ENCODE measurements at places on chromosomes 6 and 20.

- DNase-seq: no peak
These were observed 26.5 kb downstream of the GTF2H5 start for GRCh38 chr6:158194487-158195280.

DNA sequence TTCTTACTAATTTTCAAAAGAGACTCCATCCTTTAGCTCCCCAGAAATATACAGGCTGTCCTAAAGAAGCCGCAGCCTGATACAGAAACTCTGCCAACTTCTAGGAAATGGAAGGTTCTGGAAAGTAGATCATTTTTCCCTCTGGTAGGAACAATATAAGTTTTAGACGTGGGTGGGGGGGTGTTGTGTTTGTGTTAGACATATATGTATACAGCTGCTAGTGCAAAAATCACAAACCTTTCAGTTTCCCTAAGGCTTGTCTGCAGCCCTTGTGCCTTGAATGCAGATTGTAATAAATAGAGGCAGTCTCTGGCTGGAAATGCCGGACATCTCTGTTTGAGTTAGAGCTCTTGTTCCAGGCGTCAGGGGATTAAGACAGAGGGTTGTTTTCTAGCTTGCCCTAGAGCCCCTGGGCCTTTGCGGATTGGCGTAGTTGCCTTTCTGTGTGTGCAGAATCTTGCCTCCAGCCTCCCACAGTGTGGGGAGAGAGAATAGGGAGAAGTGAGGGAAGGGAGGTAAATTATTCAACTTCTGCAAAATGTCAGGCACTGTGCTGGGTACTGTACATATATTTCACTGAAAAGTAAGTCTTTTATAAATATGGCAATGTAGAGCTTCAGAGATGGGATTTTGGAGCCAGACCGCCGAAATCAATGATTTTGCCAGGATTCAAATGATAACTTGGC is 269.7 kb downstream of the PRL start:
- no peak for DNase-seq

DNA sequence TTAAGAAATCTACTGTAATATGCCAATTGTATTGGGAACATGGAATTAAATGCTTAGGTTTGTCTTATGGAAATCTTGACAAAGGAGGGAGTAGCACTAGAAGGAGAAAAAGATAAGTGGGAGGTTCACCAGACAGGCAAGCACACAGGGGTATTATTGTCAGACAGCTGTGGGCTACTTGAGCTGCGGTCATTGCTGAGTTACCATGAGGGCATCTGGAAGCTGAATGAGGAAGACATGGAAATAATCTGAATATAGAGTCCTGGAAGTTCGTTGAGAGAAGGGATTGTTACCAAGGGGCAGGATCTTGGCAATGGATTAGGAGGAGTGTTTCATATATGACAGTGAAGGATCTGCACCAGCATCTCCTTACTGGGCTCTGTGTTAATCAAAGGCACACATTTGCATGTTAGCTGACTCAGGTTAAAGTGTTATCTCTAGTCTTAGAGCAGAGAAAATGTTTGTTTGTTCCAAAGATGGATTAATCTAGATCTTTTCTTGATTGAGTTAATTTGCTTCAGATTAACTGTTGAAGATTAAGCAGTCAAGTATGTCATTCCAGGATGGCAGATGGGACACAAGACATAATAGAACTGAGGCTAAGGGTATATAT is 53.0 kb upstream of the SUPT3H start:
- DNase-seq: no peak

GRCh38 chr6:166304106-166304505 is 4.1 kb downstream of the PRR18 start:
- DNase-seq: no peak

DNA sequence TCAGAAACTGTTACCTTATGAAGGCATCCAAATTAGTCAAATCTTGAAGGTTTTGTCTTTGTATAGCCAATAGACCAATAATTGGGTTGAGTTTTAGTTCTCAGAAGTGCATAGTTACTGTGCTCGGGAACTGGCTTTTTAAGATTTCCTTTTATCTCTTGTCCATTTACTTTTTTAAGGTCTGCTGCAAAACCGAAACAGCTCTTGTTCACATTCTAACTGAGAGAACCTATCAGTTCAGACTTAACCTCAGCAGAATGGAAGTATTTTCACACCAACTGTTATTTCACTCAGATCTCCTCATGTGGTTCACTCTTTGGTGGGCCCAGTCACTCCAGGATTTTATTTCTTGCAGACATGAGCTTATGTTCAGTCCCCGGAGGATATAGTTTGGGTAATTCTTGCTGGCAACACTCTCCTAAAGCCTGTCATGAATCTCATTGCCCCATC is 55.5 kb downstream of the TPBG start:
- no peak for DNase-seq

DNA sequence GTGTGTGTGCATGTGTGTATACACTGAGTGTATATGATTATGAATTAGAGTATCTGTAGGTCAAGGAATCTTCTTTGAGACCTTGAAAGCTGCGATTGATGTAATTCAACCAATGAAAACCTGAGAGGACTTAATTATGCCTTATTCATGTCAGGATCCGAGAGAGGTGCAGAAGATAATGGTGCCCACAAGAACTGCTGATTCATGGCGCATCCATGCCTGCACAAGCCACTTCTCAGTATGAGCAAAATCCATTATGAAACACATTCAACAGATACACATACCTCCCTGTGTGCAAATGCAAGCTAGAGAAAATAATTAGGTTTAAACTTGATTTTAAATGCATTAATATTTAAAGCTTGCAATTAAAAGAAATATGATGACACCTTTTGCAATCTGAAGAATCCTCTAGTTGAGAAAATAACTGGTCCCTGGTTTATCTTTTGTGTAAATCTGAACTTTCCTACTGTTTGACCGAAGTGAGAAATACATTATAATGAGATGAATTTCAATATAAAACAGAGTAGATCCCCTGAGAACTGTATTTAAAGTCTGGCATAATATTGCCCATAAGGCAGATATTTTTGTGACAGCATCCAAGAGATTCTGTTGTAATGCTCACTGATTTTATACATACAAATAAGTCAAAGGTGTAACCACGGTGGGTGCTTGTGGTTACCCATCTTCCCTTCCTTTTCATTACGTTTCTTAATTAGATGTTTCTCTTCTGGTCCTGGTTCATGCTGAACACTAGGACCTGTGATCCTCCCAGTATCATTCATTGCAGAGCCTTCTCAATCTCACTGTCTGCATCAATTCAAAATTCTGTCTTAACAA is 45.6 kb downstream of the LY86 start:
- no peak for DNase-seq

GRCh38 chr6:82248273-82248735 is 760 bp upstream of the IBTK start:
- no peak for DNase-seq
